DMS53 (cell line): ENCODE measurements at places on chromosomes 2 and 18.
A peak's percentile ranks its signal among the peaks of the same experiment; 100 is the strongest.

GRCh38 chr2:174554529-174555150 lies 43.0 kb downstream of the WIPF1 start:
- no peak for DNase-seq

DNA sequence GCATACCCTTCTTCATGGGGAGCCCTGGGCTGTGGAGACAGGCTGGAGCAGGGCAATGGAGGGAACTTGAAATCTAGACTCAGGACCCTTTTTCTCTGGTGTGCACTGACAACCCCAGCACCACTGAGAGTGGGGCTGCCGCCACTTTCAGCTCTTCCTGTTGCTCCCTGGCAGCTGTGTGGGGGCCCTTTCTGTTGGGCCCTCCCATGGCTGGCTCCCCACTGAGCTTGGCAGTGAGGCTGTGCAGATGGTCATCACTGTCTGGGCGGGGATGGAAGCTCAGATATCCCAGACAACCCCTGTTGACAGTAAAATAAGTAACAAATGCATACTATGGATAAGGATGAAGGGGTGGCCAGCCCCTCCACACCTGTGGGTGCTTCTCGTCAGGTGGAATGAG lies 6.7 kb downstream of the MYO7B start:
- peak; percentile 10 for DNase-seq

DNA sequence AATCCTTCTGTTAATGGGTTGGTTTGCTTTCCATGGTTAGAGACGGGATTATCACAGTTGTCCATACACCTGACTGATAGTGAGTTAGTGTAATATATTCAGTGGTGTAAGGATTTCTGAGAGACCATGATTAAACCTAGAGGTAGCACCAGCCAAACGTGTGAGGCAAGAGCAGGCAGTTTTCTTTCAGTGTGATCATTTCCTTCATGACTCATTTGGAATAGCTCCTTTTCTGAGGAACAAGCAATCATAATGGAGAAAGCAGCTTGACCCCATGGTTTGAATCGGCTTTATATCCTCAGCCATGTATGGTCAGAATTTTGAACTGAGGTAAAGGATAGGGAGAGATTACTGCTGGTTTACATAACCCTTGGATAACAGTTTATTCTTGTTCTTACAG lies 2.9 kb downstream of the MXD1 start:
- no peak for DNase-seq

DNA sequence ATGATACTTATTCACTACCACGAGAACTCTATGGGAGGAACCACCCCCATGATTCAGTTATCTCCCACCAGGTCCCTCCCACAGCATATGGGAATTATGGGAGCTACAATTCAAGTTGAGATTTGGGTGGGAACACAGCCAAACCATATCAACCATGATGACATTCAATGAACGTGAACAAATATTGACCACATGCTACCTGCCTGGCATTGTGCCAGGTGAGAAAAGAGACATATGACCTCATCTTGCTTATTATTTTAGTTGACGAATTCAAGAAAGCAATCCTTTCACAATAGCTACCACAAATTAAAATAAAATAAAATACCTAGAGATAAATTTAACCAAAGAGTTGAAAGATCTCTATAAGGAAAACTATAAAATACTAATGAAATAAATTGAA lies 286.5 kb upstream of the CRIM1 start:
- peak; percentile 74 for DNase-seq

- no peak for DNase-seq
Measured at GRCh38 chr2:240405133-240405532, 30.3 kb upstream of the GPC1 start.

GRCh38 chr2:36367895-36368353 lies 12.3 kb downstream of the CRIM1 start:
- DNase-seq, result peak; percentile 48

GRCh38 chr2:54924121-54924520 lies 126.1 kb downstream of the RTN4 start:
- no peak for DNase-seq

DNA sequence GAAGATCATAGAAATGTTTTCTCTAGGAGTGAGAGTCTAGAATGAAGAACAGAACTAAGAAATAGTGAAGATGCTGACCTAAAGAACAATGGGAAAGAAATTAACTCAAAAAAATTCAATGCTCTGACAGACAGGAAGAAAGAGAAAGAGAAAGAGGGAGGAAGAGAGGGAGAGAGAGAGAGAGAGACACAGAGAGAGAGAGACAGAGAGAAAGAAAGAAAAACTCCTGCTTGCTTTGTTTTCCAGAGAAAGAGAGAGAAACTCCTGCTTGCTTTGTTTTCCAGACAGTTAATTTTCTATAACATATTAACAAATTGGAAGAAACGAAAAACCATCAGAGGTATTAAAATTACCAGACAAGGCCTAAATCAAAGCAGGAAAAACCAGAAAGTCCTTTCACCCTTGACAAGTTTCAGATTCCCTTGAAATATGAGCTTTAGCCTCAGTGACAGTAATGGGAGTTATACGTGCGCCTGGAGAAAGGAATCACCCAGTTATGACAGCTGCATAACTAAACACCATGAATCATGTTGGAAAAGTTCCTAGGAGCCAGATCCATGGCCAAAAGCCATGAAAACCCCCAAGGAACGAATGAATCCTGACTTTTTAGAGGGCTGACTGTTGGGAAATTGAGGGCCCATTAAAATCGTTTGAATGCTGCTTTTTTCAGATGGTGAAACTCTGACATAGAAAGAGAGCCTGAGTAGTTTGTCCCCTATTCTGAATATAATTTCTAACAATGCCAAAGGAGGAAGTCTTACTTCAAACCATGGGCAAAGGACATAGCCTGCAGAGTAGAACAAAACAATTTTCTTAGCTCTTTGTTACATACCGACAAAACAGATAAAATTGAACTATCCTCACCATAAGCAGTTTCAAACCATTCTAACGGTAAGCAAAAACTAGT lies 228.6 kb upstream of the CHST9 start:
- DNase-seq, result peak; percentile 9

GRCh38 chr18:35786365-35787042 lies 186.0 kb upstream of the RMP24 start:
- no peak for DNase-seq

DNA sequence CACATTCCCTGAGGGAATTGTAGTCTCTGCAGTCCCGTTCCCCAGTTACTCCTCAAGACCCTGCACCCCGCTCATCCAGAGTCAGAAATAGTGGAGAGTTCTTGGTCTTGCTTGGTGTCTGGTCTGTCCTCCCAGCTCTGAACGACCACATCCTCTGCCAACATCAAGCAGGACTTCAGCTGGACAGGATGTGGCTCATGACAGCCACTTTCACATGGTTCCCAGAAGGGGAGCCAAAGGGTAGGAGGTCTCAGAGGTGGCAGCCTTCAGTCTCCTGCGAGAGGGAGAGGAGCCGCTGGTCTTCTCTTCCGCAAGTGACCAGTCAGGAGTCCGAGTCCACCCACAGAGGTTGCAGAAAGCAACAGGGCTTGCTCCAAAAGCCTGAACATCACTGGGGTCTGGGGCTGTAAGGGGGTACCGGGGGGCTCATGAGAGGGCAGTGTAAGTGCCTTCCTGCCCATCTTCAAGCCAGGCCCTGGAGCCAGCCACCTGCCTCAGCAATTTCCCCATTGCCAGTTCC lies 29.8 kb downstream of the B3GNT7 start:
- no peak for DNase-seq

DNA sequence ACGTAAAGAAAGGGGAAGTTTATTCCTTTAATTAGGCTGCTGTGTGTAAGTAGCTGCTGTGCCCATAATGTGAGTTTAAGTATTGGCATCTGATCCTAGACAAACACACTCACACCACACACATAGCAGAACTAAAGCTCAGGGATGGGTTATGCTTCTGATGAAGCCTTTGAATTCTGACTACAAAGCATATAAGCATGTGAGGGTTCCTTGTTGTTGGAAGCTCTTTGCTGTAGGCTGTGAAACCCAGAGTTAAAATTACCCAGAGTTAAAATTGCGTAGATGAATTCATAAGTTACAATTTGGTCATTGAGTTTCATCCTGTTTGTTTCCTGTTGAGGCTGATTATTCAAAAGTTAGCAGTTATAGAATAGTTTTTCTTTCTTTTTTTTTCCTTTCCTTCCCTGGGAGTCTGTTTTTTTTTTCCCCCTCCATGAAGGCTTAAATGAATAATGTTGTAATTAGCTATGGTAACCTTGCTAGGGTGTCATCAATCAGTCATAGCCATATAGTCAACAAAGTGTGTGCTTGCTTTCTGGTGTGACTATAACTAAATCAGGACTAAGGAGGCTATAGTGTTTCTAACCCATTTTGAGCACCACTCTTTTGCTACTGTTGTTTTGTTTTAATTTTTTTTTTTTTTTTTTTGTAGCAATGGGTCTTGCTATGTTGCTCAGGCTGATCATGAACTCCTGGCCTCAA lies 426.1 kb downstream of the PARD3B start:
- peak; percentile 38 for DNase-seq

DNA sequence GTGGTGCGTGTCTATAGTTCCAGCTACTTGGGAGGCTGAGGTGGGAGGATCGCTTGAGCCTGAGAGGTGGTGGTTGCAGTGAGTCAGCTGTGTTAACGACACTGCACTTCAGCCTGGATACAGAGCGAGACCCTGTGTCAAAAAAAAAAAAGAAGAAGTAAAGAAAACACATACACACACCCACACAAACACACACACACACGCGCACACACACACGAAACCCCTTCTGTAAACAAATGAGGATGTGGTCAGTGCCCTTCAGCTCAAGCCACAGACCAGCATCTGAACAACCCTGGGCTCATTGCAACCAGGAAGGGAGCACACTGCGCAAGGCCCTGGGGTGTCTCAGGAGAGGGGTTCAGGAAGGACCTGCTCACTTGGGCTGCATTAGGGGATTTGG lies 47.9 kb upstream of the KCNF1 start:
- DNase-seq, result no peak

DNA sequence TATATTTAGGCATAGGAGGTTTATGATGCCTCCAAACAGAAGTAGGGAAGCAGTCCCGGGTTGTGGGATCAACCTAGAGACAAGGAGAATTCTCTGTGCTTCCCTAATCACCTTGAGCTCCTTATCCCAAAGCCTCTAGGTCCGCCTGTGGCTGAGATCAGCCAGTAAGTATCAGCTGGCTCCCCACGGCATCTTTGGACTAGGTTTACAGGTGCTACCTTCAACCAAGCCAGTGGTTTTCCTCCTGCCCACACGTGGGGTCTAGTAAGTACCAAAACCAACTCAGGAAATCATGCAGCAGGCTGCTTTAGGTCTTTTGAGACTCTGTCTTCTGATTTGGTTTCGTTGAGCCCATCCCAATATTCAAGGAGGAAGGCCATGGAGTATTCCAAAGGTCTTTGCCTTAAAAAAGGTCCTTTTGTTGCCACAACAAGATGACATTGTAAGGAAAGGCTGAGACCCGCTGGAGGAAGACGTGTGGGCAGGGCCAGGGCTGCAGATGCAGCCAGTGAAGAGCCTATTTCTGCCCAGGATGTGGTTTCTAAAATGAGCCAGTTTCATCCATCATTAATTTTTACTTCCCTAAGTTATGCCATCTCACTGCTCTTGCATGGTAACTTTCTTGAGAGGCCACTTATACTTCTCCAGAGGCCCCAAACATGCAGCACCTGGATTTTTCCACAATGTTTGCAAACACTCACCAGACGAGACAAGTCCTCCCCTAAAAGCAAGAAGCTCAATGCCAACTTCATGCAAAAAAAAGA lies 248.7 kb downstream of the RNF152 start:
- no peak for DNase-seq

GRCh38 chr2:218015586-218016521 lies 13.1 kb upstream of the TNS1 start:
- DNase-seq, result no peak

GRCh38 chr2:1141079-1141478 lies 190.4 kb downstream of the SNTG2 start:
- no peak for DNase-seq

- DNase-seq, result no peak
Measured at GRCh38 chr2:231785822-231786176, 446 bp upstream of the COPS7B start.

DNA sequence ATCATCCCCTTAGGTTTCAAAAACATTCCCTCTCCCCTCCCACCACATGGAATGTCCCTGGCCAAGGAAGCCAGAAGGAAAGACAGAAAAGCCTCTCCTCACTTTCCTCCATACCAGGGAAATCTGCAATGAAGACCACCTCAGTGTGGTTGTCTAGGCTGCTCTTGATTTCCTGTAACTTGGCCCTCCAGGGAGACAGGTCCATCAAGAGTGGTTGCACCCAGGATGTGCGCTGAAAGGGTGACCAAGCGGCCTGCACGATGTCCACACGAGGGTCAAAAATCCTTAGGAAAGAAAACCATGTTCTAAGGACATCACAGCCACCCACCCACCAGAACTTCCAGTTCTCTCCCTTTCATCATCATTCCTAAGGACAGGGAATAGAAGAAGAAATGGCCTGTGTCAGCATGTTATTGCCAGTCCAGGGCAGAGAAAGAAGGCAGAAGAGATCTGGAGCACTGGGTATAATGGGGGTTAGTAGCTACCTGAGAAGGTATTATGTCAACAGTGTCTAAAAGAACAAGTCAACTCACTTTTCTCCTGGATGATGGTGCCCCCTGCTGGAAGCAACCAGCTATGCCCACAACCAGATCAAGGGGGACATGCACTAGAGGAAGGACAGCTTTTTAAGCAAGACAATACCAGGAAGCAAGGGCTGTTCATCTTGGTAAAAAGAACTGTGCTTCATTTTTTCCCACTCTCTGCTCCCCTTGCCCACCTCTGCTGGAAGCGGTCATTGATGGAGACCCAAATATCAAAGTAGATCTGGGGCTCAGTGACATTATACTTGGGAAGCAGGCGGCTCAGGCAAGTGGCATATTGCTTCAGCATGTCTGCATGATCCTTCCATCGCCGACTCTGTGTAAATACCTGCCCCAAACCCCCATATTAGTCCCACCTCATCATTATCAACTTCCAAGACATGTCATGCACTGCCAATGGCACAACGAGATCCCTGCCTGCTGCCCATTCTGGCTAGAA lies 9.3 kb downstream of the GGCX start:
- peak; percentile 92 for DNase-seq

DNA sequence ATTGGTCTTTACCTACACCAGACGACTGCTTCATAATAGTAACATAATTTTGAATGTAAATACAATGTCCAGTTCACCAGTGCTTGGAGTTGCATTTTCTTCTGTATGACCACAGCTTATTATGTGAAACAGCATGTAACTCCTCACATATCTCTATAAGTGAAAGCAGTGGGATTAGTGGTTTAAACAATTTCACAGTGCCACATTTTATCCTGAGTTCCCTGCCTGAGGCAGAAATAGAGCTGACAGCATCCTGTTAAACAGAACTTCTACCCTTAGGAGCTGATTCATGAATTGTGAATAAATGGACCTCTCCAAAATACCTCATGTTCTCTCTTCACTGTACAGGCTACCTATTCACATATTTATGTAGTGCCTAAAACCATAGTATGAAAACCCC lies 542.3 kb upstream of the VWC2L start:
- no peak for DNase-seq

DNA sequence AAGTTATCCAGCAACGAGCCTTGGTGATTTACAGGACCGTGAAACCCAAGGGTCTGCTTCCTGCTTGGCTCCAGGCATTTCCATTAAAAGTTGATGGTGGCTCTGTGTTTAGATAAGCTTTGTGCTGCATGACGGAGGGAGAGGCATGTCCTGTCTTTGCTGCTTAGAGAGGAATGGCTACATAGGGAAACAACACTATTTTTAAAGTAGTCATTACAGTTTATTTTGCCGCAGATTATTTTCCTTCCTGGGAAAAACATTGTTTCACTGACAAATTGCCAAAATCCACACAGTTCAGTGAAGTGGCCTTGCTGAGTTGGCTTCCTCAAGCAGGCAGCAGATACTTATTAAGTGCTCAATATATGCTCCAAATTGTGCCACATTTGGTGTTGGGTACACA lies 98.5 kb downstream of the THSD7B start:
- DNase-seq, result no peak

GRCh38 chr2:152766928-152767327 lies 48.5 kb downstream of the ARL6IP6 start:
- no peak for DNase-seq

GRCh38 chr18:50014606-50015005 lies 180.3 kb downstream of the MYO5B start:
- no peak for DNase-seq
